ENCODE measurements at places on chromosomes 7 and 10.

DNA sequence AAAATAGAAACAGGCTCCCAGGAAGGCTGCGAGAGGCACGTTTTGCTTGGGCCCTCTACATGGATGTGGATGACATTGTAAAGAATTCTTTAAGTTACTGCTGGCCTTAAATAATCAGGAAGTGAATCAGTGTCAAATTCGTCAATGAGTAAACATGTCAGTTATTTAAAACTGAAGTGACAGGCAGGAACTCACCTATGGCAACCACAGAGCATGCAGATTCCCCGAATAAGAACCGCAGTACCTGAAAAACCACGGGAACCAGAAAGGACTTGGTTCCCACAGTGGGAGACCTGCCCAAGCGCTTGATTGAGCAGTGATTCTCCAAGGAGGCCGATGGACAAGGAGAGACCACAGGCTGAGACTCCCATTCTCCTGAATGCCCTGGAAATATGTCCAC is 351.2 kb upstream of the AKR1E2 start:
- no peak for DNase-seq

- DNase-seq, result no peak
Measured at GRCh38 chr7:69780379-69780778, 182.1 kb downstream of the AUTS2 start.

DNA sequence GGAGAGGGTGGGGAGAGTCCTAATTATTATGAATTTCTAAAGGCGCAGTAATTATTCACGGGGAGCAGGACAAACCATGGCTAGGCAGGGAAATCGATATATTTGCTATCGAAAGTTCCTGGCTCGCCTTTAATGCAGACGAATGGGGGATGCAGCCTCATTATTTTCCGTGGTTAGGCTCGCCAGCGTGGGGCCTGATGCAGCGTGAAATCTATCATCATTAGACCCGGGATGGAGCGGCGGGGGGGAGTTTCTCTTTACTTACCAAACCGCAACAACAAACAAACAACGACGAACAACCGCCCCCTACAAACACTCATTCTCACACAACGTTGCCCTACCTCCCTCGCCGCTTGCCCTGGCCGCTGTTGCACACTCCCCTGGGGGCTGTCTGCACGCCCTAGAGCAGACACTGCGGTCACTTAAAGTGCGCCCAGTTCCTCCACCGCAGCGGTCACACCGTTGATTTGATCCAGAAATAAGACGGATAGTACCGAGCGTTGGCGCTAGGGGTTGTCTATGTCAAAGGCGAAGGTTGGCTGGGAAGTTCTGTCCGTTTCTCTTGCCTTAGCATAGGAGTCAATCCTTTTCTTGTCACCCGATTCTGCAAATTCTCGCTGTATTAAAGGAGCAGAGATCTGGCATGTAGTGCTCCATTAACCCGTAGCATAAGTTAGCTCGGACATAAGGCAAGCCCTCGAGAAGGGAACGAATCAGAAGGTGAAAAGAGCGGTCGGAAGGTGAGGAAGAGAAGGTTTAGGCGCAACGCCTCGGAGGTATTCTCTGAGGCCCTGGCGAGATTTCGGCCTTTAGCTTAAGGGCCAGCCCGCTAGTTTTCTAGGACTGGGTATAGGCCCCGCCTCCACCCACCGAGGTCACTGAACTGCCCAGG is 10.4 kb downstream of the NXPH1 start:
- no peak for DNase-seq

DNA sequence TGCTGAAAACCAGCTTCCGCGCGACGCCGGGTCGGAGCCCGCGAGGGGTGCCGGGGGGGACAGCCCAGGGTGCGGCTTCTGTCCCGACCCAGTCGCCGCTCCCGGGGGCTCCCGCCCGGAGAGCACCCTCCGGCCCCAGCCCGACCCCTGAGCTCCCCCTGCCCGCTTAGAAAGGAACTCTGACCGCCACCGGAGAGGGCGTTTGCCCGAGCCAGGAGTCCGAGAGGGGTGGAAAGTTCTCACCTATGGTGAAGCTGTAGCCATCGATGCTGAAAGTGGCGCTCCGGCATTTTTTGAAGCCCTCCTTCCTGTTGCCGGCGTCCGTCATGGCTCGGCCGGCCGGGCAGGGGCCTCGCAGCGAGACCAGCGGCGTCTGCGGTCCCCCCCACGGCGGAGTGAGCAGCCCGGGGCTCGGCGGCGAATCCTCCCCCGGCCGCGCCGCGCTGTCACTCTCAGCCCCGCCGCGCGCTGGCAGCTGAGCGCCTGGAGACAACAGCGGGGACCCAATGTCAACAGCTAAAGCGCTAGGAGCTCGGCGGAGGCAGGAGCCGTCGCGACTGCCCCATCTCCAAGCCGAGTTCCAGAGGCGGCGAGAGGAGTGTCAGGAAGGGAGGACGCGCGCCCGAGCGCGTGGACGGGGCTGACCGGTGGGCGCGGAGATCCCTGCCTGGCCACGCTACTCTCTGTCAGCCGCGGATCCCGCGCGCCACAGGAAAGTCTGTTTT is 191.6 kb downstream of the LSM5 start:
- no peak for DNase-seq

DNA sequence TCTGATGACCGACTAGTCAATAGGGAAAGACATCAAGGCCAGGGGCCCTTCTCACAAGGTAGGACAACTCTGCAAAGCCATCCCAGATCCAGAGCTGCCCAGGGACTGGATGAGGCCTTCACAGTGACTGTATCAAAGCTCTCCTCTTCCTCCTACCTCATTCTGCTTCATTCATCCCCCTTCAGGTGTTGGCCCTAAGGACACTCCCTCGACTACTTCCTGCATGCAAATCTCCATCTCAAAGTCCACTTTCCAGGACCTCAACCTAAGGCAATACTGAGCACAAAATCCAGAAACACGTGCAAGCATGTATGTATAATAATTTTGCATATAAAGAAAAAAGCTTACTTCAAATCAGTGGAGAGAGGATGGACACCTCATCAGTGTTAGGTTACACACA is 25.1 kb downstream of the DPY19L1 start:
- no peak for DNase-seq

- DNase-seq, result no peak
Measured at GRCh38 chr10:126022841-126023240, 126.5 kb downstream of the FANK1 start.

GRCh38 chr10:18860631-18861240 is 187.9 kb upstream of the MALRD1 start:
- no peak for DNase-seq

- no peak for DNase-seq
Measured at GRCh38 chr10:118892255-118892654, 137.3 kb upstream of the NANOS1 start.

DNA sequence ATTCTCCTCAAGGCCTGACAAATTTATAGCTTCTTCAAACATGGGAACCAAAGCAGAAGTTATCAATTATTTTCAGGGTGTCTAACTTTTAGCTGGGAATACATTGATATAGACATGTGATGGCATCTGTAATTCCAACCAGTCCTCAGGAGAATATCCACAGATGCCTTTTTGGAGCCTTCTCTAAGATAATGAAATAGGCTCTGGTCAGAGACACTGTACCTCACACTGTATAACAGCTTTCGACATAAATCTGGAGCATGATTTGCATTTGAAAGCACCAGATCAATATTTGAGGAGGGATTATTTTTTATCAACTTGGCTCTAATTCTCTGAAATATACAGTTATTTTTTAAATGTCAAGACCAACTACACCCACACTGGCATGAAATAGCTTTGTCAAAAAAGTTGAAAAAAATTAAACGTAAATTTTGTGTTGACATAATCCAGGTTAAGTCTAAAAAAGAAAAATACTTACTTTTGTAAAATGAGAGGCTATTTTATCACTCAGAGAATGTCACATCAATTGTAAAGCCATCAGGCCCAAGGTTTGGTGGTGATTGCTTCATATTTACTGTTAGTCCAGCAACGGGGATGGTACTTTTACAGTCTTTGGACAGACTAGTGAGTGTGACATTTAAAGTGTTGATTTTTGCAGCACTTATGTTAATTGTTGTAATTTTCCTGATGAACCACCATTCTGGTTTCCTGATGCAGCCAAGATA is 177.0 kb upstream of the SP8 start:
- DNase-seq, result no peak

DNA sequence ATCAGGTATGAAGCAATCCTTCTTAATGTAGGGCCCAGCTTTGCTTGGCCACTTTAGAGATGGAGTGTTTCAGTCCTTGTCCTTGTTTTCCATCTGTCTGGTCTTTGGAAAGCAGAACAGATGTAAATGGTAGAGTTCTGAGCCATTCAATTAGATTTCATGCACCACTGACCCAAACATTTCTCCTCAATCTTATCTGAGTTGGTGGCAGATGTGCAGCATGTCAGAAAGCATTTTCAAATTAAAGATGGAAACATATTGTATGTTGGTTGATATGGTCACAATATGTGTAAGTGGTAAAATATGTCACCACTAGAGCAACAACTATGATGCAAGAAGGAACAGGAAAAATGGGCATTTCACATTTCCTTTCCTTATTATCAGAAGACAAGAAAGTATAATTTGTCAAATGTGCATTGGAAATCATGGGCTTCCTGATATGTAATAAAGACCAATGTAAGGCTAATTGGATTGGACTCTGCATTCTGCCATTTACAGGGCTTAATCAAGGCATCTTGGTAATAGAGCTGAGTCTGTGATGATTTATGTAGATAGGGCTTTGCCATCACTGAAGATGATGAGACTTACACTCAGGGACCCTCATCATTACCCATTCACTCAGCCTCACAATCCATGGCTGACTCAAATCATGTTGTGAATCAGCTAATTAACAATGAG is 750.7 kb downstream of the NRG3 start:
- no peak for DNase-seq

DNA sequence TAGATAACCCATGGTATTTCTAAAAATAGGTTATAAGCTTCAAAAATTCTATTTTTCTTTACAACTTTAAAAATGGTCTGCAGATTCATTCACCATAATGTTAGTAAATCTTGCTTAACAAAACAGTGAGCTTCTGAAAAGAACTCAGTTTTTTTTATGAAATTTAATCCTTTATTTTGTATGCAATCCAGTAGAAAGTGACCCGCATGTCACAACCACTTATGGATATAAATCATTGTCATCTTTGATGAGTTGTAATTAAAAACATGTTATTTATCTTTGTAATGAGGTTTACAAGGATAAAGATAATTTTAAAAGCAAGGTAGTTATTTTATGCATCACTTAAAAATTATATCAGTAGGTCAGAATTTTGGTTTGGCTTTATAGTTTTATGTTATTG is 173.5 kb upstream of the SEMA3A start:
- no peak for DNase-seq

GRCh38 chr10:97687785-97688781 is 1.0 kb upstream of the AVPI1 start:
- no peak for DNase-seq

DNA sequence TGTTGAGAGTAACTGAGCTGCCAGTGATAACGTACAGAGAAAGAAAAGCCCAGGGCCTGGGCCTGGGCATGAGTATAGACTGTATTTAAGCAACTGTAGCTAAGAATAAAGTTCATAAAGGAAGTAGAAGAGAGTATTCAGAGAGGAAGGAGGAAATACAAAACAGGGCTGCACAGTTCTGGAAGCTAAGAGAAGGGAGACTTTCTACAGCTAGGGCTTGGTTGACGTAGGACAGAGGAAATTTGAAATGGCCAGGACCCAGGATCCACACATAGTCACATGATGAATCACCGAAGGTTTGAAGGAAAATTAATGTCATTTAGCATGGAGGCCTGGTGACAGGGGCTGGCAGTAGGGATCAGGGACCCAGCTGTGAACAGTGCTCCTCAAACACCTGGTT is 66.7 kb downstream of the ARL4A start:
- DNase-seq, result no peak

DNA sequence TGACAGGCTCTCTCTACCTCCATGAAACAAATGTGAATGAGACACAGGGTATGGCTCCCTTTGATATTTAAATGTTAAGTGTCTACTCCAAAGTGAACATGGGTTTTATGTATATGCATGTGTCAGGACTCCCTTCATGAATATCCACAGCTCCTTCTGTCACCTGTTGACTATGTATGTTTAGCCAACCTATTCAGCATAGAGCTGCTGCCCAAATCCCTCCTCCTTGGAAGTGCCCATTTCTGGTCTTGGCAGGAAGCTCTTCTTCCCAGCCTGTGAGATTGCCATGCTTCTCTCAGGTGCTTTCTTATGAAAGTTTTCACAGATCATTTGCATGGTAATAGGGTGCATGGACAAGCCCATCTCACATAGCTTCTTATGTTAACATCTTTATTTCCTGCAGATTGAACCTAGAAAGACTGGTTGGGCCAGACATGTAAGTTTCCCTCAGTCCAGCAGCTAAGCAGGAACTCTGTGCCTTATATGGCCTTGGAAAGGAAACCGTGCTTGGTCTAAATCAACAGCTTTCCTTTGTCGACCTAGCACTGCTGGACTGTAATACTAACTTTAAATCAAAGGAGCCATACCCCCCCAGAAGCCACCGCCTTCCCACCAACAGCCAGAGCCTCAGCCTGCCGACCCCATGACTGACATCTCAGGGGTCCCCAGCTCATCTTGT is 288.9 kb downstream of the ADARB2 start:
- DNase-seq, result no peak

DNA sequence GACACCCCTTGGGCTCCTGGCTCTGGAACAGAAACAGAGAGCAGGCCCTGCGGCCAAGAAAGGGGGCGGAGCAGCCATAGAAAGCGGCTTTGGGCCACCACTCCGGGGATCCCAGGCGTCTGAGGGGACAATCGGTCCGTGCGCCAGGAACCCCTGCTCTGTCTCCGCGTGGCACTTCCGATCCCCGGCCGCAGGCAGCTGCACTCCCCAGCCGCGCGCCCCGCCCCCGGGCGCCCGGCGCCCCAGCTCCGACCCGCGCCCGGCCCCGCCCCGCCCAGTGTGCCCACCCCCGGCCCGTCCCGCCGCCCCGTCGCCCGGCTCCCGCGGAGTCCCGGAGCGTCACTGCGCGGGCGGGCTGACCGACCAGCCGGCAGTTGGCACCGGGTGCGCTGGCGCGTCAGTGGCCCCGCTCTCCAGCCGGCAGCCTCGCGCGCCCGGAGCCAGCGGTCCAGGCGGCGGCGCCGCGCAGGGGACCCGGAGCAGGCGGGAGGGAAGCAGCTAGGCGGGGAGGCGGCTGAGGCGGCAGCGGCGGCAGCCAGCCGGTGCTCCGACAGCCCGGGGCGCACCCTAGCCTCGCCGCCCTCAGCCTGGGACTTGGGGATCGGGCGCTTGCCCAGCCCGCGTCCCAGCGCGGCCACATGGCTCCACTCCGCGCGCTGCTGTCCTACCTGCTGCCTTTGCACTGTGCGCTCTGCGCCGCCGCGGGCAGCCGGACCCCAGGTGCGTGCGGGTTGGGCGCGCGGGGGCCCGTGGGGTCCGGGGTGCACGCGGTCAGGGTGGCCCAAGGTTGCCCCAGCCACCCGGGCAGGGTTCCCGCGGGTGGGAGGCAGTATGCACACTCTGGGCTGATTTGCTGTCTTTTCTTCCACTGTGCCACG is at the start of gene ADAMTS14:
ADAMTS14 (plus strand) TSS at position 342 of the 878 bp plus-strand sequence; CDS start at position 639, 297 bp downstream.
- peak; percentile 21 for DNase-seq

Measured in stimulated activated CD8-positive, alpha-beta memory T cell treated with anti-CD3 and anti-CD28 coated beads, Interleukin-15, amount 100 ng/mL, for 48 hours (primary cell).